ENCODE measurements at places on chromosomes 12 and 14. TPM values are rescaled to one million over a fixed set of nuclear protein-coding genes. Genes with fewer than 3 reads are reported as not detected.

The STON2 gene
- 53.5 TPM for total RNA-seq

The CLEC4D gene
- 0.32 TPM for total RNA-seq

The FGF23 gene
- not detected for total RNA-seq

The HSPA2 gene
- total RNA-seq: 50.8 TPM

The ERBB3 gene
- total RNA-seq: 34.4 TPM

The CCNB1IP1 gene
- 81.9 TPM for total RNA-seq

The SERPINA9 gene
- total RNA-seq: not detected

DNA sequence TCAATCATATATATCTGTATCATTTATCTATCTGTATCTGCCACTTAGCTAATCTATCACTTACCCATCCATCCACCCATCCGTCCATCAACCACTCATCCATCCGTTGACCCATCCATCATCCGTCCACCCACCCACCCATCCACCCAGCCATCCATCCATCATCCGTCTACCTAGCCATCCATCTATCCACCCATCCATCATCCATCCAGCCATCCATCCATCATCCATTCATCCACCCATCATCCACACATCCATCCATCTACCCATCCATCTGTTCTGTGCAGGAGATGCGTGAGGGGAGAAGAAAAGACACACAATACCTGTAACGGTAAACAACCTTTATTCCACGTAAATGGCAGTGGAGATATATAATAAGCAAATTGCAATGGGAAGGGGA, 20.2 kb downstream of the NOC4L start:
- no peak for DNase-seq

DNA sequence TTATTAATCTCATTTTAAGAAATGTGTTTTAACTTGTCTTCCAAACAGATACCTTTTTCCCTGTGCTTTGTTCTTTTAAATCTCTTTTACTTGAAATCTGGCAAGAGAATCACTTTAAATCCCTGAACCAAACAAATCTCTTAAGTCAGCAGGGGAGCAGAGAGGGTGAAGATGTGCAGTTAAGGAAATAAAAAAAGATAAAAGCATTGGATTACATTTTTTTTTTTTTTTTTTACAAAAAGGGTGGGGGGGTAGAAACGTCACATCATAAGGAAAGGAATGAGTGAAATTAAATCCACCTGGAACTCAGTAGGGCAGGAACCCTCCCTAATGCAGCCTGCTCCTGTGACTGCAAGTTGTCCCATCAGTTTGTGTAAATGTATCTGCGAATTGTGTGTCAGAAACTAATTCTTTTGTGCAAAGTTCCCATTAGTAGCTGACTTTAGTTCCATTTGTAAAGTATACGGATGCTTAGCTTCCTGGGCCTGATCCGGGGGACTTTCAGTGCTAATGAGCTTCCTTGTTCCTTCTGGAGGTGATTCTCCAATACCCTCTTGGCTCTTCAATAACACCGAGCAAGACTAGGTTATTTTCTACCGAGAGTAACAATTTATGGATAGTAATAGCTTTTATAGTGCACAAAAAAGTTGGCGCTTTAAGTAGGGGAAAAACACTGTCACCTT, 1.5 kb downstream of the TTC6 start:
- DNase-seq: no peak

DNA sequence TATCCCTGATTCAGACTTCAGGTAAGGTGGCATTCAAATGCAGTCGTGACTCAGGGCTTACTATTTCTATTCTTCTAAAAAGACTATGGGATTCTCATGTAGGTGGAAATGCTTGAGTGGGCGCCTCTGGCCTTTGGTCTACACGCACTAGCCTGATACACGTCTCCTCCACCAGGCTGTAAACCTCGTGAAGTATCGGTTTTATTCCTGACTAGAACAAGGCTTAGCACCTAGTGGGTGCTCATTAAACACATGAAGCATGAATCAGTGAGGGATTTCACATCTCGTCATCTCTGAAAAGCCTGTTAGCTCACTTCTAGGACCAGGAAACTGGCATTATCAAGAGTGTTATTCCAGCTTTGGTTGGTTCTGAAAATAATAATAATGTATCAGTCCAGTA, 17.7 kb upstream of the HNF1A start:
- DNase-seq: no peak

GRCh38 chr12:87320724-87321123, 708.5 kb downstream of the C12orf50 start:
- DNase-seq: no peak

GRCh38 chr14:51253880-51254279, 13.8 kb downstream of the TMX1 start:
- no peak for DNase-seq
